ENCODE measurements at places on chromosomes 13 and 19.

GRCh38 chr19:4115818-4116385 lies 8.0 kb downstream of the MAP2K2 start:
- no peak for DNase-seq

DNA sequence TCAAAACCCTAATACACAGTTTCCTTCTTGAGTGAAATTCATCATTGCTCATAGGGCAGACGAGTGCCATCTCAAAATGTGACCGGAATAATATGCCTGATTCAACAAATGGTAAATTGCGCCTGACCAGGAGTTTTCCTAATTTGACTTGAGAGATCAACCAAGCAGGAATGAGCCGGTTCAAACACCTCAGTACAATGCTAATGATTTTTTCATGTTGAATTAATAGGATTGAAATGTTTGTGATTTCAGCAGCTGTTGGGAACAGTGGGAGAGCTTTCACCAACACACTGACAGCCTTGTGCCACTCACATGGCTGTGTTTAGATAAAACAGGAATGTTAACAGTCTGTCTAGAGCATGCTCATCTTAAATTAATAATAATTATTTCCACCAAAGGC lies 484.8 kb downstream of the PCDH9 start:
- no peak for DNase-seq

DNA sequence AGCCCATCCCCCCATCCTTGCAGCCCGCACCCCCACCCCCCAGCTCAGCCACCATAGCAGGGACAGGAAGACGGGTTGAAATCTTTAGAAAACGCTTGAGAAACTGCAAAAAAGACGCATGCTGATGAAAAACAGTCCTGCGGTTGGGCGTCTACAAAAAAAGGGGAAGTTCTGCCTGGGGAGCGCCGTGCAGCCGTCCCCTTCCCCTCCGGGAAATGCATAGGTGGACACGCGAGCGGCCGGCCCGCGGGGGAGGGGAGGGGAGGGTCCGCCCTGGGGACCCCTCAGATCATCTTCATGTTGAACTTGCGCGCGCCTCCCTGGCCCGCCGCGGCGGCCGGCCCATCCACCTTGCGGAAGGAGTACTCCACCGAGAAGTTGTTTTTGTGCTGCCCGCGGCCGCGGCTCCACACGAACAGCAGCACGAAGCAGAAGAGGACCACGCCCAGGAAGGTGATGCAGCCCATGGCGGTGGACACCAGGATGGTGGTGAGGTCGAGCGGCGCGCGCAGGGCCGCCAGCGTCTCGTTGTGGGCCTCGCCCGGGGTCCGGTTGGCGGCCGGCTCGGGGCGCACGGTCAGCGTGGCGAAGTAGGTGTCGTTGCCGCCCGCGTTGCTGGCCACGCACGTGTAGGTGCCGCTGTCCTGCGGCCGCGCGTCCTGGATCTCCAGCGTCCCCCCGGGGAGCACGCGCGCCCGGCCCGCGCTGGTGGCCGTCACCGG lies 7.9 kb upstream of the PEAK3 start:
- peak; percentile 60 for DNase-seq

GRCh38 chr13:107721125-107721869 lies 494.0 kb downstream of the LIG4 start:
- DNase-seq = no peak

- DNase-seq = no peak
These were observed 44.7 kb downstream of the GARRE1 start for GRCh38 chr19:34298891-34299520.

- no peak for DNase-seq
These were observed 191.2 kb downstream of the USP12 start for GRCh38 chr13:26980099-26981031.

DNA sequence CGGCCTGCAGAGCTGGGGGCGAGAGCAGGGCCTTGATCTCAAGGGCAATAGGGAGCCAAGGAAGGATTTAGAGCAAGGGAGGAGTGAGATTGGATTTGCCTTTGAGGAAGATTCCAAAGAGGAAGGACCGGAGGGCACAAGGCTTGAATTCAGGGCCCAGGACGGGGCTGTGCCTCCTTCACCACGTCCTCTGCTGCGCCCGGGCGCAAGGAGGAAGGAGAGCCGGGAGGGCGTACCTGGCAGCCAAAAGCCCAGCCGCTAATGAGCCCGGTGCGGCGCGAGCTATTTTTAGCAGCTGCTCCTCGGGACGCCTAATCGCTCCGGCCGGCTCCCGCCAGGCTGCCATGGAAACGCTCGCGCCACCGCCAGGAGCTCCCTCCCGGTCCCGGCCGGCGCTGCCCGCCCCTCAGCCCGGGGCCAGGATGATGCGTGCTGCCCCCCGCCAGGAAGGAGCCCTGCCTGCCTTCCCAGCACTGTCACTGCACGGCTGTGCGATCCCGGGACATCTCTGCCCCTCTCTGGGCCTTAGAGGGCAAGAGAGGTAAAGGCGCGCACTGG lies 31.3 kb downstream of the TINCR start:
- DNase-seq = no peak

DNA sequence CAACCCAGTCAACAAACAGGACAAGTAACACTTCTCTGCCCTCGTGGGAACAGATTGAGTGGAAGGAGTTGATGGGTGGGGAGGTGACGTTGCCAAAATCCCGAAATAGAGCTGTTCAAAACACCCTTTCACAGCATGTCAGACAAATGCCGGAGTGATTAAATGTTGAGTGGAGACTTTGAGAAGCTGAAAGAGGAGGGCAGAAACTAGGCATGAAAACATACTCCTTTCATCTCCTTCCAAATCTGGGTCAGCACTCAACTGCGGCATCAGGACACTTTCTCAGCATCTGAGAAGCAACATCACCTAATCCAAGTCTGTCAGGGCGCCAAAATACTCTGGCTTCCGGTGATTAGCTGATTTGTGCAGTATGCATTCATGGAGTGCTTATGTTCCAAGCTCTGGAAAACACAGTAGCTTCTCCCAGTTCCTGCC lies 51.5 kb upstream of the MRI1 start:
- no peak for DNase-seq

GRCh38 chr13:48188131-48188530 lies 44.9 kb upstream of the ITM2B start:
- no peak for DNase-seq

- DNase-seq = no peak
These were observed 10.0 kb upstream of the PROZ start for GRCh38 chr13:113148407-113148806.

- no peak for DNase-seq
These were observed 8.6 kb downstream of the LYL1 start for GRCh38 chr19:13094106-13094504.

DNA sequence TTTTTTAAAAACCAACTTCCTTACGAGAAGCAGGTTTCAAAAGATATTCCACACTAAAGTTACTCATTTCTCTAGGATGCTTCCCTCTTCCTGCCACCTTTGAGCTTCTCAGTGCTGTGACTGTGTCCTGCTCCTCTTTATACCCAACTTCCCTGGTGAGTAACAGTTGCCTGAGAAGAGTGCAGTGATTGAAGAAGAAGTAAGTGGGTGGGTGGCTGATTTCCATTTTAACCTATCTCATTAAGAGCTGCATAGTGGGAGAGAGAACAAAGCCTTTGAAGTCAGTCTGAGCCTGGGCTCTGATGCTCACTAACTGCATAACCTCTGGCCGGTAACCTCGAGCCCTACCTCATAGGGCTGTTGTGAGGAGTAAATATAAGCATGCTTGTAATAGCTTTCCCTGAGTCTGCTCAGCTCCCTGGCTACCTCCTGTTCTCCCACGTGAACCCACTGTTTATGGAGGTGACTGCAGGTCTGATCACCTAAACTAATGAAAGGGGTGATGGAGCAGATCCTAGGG lies 977.3 kb downstream of the UQCRFS1 start:
- DNase-seq = no peak

DNA sequence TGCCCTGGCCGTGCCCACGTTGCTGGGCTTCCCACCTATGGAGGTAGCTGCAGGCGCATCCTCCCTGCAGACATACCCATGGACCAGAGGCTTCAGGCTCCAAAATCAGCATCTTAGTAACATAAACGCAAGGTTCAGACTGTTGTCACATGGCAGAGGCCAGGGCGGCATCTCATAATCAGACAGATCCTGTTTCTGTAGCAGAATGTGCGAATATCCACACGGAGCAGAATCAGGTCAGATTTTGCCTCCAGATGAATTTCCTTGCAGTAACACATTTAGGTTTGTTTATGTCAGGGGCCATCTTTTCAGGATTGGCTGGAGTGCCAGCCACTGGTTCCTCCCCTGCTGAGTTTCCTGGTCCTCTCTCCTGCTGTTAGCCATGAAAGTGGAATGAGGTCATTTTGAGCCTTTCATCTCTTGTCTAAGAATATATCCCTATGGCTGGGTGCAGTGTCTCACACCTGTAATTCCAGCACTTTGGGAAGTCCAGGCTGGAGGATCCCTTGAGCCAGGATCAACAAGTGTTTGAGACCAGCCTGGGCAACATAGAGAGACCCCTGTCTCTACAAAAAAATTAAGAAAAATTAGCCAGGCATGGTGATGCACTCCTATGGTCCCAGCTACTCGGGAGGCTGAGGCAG lies 20.5 kb downstream of the SMARCA4 start:
- no peak for DNase-seq

DNA sequence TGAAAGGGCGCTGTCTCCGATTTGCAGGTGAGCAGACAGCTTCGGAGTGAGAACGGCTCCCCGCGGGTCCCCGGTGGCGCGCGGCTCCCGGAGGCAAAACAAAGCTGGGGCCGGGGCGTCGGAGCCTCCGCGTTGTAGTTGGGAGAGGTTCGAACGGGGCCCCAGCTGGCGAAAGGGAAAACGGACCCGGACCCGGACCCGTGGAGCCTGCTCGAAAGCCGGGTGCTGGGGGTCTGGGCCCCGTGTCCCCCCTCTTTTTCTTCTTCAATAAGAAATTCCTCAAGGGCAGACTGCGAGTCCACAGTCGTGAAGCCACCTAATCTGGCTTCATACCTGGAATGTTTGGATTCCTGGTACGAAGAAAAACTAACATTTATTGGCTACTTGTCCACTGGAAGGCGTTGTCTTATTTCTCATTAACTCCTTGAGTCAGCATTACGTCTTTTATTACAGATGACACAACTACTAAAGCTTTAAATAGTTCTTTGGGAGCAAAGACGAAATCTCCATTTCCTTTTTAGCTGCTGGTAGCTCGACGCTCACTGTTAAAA lies 632 bp upstream of the MTIF3 start:
- peak; percentile 34 for DNase-seq

DNA sequence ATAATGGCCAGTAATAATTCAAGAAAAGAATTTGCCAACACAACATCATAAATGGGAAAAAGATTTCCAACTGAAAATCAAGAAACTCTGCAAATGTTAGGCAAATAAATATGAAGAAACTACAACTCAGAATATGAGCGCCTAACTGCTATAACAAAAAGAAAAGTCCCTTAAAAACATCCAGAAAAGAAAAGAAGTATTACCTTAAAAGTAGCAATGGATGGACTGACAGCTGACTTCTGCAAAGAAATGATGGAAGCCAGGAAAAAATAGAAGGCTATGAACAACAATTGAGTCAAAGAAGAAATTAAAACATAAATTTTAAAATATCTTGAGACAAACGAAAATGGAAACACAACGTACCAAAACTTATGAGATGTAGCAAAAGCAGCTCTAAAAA lies 482.3 kb upstream of the ZNF507 start:
- DNase-seq = no peak

- DNase-seq = no peak
These were observed 352.0 kb downstream of the MYO16 start for GRCh38 chr13:108981407-108981806.

DNA sequence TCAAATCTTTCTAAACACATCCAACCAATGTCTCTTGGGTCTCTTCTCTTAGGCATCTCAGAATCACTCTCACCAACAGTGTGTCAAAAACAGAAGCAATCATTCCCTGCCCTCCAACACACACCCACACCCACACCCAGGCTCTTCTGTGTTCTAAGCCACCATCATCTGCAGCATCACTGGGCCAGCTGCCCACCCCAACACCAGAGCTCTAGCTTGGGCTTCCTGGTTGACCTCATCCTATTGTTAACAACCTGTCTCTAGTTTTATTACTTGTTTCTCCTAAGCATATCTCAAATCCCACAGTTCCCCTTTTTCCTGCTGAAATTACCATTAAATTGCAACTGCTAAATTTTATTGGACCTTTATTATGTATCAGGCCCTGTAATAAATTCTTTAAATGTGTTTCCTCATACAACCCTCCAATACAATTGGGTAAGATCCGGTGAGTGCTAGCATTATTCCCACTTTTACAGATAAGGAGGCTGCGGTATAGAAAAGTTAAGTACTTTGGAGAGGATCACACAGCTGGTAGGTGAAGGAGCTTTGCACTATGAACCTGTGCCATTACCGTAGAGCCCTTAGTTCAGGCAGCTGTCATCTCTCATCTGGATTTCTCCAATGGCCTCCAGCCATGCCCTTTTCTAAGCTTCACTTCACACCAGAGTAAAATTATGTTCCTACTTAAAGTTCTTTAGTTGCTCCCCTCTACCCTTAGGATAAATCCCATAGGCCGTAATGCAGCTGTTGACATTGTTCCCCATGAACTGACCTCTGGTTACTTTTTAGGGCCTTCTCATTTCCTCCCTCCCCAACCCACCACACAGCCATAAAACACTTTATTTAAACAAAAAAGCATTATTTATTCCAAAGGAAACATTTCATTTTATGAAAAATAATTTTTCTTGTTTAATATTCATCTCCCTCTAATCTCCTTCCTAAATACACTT lies 227.7 kb downstream of the B3GLCT start:
- DNase-seq = no peak

- no peak for DNase-seq
These were observed 853 bp upstream of the CACNA1A start for GRCh38 chr19:13507053-13507611.

GRCh38 chr19:8323781-8324185 lies 2.5 kb downstream of the RPS28 start:
- no peak for DNase-seq

DNA sequence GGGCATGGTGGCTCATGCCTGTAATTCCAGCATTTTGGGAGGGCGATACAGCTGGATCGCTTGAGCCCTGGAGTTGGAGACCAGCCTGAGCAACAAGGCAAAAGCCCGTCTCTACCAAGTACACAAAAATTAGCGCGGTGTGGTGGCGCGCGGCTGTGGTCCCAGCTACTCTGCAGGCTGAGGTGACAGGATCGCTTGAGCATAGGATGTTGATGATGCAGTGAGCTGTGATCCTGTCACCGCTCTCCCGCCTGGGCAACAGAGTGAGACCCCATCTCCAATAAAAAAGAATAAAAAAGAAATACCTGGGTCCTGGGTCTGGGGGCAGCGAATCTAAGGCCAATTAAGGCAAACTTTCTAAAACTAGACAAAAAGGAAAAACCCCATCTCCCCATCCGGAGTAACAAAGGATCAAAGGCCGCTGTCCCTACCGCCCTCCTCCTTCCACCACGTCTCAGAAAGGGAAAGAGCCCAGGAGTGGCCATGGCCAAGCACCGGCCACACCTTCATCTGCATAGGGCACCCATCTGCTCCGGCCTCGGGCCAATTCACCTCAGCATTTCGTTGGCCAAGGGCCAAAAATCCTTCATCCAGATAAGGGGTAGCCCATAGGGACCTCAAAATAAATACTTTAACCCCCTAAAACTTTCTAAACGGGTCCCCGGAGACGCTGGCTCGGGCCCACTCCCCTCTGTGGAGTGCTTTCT lies 851 bp downstream of the ZNF320 start:
- no peak for DNase-seq

- no peak for DNase-seq
These were observed 18.4 kb upstream of the KPNA3 start for GRCh38 chr13:49810567-49811526.

GRCh38 chr13:35720690-35721554 lies 244.4 kb upstream of the MAB21L1 start:
- peak; percentile 15 for DNase-seq
